A549 (cell line): ENCODE measurements at places on chromosomes 2 and 18.

DNA sequence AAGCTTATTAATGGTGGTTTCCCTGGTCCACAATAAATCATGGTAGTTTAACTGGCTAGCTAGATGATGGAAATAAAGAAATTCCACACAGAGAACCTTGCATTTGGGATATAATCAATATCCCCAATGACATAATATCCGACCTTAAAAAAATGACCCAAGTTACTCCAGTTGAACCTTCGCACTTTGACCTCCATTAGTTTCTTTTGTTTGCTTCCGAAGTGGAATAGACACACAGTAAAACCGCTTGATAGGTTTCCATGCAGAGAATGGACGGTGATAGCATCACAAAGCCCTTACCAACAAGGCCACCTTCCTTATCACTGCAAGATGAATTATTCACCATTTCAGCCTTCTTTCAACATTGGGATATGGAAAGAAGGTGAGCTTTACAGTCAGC lies 1966.1 kb upstream of the CELF4 start:
- no peak for DNase-seq

- no peak for DNase-seq
Observed at GRCh38 chr2:197176522-197176921, 134.1 kb downstream of the ANKRD44 start.

GRCh38 chr18:21853775-21854552 lies 113.4 kb downstream of the MIB1 start:
- no peak for DNase-seq

DNA sequence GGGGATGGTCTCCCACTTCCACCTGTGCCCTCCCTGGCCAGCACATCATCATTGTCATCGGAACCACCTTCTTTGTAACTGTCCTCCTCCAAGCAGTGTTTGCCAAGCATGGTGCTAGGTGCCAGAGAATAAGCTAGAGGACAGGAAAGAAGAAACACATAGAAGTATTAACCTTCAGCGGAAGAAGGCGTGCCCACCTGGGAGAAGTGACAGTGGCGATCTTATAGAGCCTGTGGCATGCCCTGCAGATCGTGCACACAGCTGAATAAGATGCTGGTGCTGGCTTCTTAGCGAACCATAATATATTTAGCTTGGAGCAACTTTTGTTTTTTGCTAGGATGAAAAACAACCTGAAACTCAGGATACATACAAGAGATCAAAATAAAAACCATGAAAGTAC lies 148.0 kb downstream of the FAM210A start:
- DNase-seq: no peak

- no peak for DNase-seq
Observed at GRCh38 chr2:233381638-233381995, 27.3 kb downstream of the DGKD start.
